KBM-7 (cell line): ENCODE measurements at places on chromosomes 12 and 14.
A peak's percentile ranks its signal among the peaks of the same experiment; 100 is the strongest.

DNA sequence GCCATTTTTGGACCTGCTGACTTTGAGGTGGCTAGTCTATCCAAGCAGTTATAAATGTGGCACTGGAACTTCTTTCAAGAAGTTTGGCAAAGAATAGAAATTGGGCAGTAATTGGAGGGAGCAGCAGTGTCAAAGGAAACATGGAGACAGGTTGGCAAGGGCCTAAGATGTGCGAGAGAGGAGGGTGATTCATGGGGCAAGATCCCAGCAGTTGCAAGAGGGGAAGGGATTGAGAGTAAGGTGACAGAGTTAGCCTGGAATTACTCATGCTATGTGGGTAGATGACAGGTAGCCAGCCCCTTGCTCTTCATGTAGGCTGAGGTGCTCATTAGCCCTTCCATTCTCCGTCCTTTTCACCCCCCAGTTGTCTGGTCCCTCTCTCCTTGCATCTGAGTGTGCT, 42.2 kb downstream of the FBXL14 start:
- DNase-seq: no peak

DNA sequence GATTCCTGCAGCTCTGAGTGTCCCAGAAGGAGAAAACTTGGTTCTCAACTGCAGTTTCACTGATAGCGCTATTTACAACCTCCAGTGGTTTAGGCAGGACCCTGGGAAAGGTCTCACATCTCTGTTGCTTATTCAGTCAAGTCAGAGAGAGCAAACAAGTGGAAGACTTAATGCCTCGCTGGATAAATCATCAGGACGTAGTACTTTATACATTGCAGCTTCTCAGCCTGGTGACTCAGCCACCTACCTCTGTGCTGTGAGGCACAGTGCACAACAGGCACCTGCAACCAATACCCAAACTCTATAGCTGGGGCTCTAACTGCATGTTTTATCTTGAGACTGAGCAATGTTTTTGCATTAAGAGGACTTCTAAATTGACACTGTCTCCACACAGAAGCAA, 379.2 kb upstream of the OR4E1 start:
- DNase-seq: no peak

GRCh38 chr12:57166971-57167371, 19.6 kb upstream of the LRP1-AS start:
- no peak for DNase-seq

DNA sequence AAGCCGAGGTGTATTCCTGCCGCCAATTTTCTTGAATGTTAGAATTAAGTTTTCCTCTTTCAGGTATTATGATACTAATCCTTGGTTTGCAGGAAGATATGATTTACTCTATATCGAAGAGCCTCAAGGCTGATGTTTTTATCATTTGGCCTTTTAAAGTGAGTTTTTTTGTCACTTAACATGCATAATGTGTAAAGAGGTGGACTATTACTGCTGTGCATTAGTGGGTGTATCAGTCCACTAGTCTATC, 11.1 kb upstream of the TMPO start:
- no peak for DNase-seq

GRCh38 chr14:59360923-59361794, 104.0 kb downstream of the GPR135 start:
- DNase-seq: peak; percentile 50

GRCh38 chr14:79424462-79424861, 786.8 kb downstream of the DIO2 start:
- DNase-seq: no peak

DNA sequence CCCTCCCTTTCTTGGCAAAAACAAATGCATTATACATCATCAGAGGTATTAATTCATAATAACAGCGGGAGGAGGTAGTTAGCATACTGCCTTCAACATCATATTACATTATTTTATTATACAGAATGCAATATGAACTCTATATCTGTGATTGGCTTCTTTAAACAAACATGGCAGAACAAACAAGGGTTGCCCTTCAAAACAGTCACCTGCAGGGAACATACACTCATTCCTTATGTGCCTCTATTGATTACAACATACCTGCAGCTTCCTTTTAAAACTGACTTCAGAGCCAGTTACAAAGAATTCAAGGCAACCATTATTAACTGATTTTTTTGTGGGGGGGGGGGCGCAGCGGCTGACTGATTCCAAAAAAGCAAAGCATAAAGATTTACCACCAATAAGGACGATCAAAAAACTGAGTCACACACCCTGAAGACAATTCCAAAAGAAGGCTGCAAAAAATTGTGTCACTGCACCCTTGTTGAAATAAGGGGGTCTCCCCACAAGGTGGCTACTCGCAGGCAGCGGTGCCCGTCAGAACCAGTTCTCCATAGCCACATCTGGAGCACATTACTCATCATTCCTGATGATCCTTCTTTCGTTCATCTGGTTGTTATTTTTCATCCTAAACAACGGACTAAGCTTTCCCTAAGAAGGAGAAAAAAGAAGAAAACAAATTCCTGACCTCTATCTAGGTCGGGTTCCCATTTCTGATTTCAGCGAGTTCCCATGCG, 51.8 kb downstream of the SMUG1 start:
- DNase-seq: no peak

- no peak for DNase-seq
Observed at GRCh38 chr12:48680861-48681260, 1.2 kb downstream of the KANSL2 start.

DNA sequence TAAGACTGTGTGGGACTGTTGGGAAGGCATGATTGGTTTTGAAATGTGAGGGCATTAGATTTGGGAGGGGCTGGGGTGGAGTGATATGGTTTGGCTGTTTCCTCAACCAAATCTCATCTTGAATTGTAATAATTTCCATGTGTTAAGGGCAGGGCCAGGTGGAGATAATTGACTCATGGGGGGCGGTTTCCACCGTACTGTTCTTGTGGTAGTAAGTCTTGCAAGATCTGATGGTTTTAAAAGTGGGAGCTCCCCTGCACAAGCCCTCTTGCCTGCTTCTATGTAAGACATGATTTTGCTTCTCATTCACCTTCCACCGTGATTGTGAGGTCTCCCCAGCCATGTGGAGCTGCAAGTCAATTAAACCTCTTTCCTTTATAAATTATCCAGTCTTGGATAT, 76.6 kb upstream of the PPFIA2 start:
- no peak for DNase-seq

DNA sequence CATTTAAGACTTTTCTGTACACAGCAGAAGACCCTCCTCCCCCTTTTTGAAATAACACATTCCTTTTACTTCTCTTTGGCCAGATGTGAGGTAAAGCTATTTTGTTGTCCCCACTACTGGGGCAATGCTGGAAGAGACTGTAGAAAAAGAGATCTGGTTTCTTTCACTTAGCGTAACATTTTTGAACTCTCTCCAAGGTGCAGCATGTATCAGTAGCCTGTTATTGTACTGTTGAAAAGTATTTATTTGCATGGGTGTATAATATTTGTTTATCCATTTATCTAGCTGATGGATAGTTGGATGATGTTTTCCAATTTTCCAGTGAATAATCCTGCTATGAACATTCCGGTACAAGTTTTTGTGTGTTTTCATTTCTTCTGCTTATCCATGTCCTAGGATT, 335.2 kb downstream of the SOX5 start:
- no peak for DNase-seq

DNA sequence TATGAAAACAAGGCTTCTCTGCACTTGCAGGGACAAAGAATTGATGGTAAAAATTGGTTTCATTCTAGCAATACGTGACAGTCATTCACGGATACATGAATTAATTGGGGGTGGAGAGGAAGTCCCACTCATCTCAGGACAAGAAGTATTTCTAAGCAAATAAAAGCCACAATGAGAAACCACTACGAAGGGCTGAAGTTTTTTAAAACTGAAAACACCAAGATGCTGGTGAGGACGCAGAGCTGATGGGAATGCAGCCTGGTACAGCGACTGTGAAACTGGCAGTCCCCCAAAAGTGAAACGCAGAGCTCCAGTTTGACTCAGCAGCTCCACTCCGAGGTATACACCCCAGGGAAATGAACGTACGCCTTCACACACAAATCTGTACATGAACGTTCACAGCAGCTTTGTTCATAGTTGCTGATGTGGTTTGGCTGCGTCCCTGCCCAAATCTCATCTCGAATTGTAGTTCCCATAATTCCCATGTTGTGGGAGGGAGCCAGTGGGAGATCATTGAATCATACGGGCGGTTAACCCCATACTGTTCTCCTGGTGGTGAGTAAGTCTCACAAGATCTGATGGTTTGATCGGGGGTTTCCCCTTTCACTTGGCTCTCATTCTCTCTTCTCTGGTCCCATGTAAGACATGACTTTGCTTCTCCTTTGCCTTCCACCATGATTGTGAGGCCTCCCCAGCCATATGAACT, 89.0 kb downstream of the SCARB1 start:
- DNase-seq: peak; percentile 69

GRCh38 chr12:24760162-24760561, 188.7 kb downstream of the BCAT1 start:
- no peak for DNase-seq

DNA sequence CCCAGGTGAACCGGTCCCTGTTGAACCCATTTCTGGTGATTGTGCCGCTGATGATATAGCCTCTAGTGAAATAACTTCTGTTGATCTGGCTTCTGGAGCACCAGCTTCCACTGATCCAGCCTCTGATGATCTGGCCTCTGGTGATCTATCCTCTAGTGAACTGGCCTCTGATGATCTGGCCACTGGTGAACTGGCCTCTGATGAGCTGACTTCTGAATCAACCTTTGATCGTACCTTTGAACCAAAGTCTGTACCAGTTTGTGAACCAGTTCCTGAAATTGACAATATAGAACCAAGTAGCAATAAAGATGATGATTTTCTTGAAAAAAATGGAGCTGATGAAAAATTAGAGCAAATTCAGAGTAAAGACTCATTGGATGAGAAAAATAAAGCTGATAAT, 59.1 kb downstream of the ATF7IP start:
- no peak for DNase-seq

- no peak for DNase-seq
Observed at GRCh38 chr12:116186482-116187150, 90.9 kb downstream of the MED13L start.

- DNase-seq: no peak
Observed at GRCh38 chr12:98062464-98063245, 452.7 kb upstream of the TMPO start.

GRCh38 chr12:82517808-82518207, 159.5 kb downstream of the METTL25 start:
- DNase-seq: no peak

DNA sequence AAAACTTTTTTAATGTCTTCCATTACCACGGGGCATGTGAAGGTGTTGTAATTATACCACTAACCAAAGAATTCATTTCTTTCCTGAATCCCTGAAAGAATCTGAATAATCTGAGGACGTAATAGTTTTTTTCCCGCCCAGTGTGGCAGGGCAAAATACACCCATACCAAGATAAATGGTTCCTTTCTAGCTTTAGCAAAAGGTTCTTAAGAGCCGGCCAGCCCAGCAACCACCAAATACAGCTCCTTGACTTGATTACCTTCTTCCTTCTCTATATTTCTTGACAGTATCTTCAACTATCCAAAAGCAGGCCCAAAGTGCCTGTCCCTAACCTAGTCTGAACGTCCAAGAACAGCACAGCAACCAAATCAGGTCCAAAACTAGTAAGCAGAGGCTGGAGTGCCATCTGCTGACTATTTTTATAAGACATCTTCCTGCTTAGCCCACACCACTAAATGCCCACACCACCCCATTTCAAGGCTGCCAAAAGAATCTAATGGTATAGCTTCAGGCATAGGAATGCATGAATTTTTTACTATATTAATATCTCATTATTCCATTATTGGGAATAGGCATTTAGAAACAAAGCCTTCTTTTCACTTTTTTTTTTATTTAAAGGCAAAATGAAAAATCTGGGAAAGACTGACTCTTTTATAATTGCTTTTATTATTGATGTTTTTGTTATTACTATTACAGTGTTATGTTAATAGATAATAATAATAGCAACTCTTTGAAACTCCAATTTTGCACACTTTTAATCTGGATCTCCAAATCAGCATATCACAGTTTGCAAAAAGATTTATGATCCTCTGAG, 524.4 kb downstream of the MED13L start:
- DNase-seq: peak; percentile 77

DNA sequence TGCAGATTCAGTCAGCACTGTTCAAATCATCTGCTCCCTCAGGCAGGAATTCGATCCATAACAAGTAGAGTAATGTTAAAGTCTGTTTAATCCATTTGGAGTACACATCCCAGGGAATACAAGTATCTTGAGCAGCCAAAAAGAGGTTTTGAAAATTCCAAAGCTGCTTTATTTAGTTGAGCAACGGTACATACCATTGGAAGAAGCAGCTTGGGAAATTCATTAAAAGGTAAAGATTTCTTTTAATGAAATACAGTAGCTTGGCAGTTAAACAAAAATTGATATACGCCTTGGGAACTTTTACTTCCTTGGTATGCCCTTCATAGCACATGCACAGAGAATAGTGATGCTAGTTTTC, 153.8 kb downstream of the LRIG3 start:
- DNase-seq: no peak

DNA sequence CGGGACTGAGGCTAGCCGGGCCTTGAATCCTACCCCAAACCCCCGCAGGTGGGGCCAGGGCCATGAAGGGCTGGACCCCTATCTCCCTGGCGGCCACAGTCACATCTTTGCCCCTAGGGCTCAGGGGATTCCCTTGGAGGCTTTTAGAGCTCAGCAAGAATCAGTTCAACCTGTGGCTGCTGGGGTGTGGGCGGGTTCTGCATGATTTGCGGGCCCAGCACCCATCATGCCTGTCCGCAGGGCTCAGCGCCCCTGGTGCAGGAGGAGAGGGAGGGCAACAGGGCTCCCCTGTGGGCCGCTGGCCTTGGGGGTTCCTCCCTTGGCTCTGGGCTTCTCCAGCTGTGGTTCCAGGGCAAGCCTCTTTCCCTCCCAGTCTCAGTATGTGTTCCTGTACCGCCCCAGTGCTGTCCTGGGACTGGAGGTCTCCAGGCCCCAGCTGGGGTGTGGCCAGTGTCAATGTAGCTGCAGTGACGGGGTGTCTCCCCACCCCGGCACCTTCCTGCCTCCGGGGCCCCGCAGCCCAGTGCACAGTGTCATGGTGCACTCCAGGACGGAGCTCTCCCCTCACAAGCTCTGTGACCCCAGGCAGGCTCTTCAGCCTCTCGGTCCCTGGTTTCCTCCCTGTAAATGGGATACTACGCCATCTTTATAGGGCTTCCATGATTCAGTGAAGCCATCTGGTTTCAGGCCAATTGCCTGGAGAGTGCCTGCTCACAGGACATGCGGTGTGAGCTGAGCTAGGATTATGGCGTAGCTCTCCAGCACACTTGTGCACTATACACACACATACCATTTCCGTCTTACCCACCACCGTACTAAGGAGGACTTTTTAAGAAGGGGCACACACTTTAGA, 9.9 kb upstream of the LBHD2 start:
- no peak for DNase-seq

GRCh38 chr14:92407410-92407809, 84.4 kb downstream of the SLC24A4 start:
- DNase-seq: peak; percentile 34
